ENCODE measurements at places on chromosomes 7 and 10.

GRCh38 chr10:113423981-113424721, 128.7 kb upstream of the HABP2 start:
- no peak for DNase-seq

DNA sequence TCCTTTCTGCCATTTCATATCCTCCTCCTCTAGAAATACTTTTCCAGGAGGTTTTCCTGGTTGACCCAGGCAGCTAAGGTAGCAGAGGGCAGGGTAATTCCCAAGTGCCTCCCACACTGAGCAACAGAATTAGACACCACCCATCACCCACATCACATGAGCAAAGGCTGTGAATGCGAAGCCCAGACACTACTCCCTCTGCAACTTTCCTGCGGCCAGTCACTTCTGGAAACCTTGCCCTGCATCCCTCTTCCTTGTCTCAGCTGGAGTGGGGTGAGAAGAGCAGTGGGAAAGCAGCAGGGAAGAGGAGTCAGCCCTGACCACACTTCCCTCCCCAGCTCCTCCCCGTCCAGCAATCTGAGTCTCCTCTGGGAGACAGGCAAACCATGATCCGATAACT, 15.2 kb downstream of the TMEM176B start:
- no peak for DNase-seq

- DNase-seq: no peak
These were observed 27.6 kb downstream of the AMZ1 start for GRCh38 chr7:2715341-2716231.

GRCh38 chr10:82391971-82392370, 517.0 kb downstream of the NRG3 start:
- DNase-seq: no peak

- DNase-seq: no peak
These were observed 127.6 kb downstream of the CCNY start for GRCh38 chr10:35463878-35464277.

GRCh38 chr7:98621573-98622482, 4.7 kb downstream of the NPTX2 start:
- no peak for DNase-seq

DNA sequence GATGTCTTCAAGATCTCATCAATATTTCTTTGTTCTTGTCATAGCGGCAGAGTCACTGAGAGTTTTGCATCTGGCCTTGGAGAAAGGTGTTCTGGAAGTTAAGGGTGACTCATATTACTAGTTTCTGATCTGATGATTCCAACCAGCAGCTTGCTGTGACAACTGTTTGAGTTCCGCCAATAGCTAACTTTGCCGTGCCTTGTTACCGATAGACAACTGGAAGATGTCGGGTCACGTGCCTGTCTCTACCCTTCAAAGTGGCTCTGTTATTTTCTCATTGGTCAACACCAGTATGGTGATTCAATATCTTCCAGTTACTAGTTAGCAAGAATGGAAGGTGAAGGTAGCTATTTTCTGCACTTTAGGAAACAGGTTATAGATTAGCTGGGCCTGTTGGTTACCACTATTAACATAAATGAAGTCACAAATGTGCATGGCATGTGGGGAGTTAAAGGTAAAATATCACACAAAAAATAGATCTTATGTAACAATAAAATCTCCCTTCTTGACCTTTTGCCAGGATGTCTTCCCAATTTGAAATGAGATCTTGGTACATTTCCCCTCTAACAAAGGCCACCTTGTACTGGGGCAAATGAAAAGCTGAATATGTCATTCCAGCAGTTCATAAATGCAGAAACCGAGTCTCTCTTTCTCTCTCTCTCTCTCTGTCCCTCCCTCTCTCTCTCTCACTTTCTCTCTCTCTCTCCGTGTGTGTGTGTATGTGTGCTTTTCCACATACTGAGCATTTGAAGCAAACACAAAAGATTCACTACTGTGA, 2.6 kb upstream of the MGAM2 start:
- no peak for DNase-seq

DNA sequence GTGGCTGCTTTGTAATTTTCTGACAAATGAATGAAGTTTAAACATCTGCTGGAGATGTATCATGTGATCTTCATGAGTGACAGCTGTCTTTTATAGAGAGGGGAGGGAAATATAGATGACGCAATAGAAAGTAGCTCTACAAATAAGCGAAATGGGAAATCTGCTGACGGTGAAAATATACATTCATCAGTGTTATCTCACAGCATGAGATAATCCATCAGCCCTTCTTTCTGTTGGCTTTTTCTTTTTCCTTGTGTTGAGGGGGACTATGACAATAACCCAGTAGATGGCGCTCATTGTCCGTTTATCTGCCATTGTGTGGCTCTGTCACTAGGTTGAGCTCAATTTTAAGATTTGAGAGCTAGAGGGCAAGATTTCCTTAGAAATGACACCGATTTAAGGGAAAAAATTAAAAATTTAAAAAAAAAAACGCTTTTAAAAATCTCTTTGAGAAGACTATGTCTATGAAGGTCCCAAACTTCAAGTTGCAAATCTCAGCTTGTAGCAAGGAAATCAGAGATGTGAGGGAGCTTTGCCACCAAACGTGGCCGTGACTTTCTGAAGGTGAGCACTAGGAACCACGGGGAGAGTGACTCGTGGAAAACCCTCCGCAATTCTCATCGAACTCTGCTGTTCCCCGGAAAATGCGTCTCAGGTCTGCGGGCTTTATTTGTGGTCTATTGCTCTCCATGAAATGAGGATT, 114.6 kb upstream of the SFMBT2 start:
- peak; percentile 6 for DNase-seq

GRCh38 chr10:88830643-88831268, 20.9 kb downstream of the ANKRD22 start:
- no peak for DNase-seq

- no peak for DNase-seq
These were observed 224.7 kb downstream of the CUX1 start for GRCh38 chr7:102042016-102042656.

All from substantia nigra (tissue), 51 donors.